ENCODE measurements at places on chromosomes 11 and 22.
A peak's percentile ranks its signal among the peaks of the same experiment; 100 is the strongest.

DNA sequence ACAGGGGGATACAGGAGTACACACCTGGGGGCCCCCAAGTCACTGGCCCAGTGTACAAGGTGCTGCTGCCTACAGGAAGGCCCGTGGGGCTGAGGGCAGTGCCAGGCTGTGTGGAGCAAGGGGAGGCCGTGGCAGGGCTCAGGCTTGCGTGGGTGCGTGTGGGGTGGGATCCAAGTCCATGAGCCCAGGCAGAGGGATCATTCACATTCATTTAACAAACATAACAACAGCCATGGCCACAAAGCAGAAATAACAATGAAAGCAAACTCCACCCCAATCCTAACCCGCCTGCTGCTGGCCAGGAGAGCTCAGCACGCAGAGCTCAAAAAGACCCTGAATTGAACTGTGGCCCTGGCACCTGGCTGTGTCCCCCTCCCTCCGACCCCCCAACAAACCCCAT is 17.0 kb upstream of the SCGB1A1 start:
- no peak for DNase-seq

DNA sequence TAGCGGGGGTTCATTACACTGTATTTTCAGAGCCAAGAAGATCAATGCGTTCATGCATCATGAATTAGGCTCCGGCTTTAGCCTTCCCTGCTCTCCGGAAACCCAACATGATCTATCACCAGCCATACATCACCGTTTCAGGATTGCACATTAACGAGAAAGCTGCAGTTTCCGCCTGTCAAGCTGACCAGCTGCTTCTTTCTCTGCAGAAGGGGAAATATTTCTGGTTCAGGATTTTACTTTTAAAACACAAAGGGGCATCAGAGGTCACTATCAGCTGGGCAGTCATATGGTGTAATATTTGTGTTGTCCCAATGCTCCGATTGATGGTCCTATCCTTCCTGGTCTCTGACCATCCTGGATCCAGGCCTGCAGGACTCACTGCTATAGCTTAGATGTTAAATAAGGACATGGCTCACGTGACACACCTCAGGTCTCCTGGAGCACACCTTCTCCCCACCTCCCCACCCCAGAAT is 21.4 kb upstream of the CADM1 start:
- no peak for DNase-seq

DNA sequence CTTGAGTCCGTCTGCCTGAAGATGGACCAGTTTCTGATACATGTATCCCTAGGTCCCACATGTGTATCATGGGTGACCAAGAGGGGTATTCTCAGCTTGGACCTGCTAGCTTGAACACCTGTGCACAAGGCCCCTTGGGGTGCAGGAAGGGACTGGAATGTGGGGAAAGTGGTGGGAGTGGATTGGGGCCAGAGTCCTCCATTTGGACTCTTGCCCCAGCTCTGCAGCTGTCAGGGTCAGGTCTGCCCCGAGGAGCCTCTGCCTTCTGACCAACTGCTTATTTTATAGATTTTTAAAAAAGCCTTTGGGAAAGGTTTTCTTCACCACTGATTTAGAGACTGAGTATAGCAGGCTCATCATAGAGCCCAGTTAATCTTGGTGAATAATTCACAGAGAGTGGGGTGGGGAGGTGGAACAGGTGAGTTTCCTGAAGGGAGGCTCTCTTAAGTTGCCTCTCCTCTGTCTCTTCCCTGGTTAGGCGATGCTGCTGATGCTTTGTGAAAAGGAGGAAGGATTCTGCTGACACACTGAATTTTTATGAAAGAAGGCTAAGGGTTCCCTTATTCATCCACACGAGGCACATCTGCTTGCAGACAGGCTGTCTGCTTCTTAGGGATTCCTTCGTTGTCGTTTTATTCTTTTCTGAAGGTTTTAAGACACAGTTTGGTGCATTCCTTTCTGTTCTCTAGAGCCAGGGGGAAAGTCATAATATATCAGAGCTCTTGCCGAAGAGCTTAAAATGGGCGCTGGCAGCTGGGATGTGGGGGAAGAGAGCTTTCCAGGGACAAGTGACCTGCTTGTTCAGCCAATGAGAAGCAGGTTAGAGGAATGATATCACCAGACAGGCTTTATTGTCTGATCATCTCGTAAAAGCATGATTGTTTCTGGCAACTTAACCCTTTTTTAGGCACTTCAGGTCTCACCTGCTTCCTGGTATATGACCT is 19.9 kb downstream of the TRIM44 start:
- no peak for DNase-seq

DNA sequence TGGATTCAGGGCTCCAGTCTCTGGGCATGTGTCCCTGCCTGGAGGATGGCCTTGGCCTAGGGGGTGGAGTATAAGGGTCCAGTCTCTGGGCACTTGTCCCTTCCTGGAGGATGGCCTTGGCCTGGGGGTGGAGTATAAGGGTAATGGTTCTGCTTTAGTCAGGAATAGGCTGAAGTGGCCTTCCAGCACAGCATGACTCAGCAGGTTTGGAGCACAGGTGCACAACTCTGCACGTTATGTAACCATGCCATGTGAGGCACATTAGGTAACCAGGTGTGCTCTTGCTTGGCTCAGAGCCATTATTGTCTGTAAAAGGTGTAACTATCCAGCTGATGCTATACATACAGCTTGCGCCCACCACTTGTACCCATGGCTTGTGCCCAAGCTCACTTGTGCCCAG is 48.4 kb upstream of the POLD3 start:
- DNase-seq = peak; percentile 32

DNA sequence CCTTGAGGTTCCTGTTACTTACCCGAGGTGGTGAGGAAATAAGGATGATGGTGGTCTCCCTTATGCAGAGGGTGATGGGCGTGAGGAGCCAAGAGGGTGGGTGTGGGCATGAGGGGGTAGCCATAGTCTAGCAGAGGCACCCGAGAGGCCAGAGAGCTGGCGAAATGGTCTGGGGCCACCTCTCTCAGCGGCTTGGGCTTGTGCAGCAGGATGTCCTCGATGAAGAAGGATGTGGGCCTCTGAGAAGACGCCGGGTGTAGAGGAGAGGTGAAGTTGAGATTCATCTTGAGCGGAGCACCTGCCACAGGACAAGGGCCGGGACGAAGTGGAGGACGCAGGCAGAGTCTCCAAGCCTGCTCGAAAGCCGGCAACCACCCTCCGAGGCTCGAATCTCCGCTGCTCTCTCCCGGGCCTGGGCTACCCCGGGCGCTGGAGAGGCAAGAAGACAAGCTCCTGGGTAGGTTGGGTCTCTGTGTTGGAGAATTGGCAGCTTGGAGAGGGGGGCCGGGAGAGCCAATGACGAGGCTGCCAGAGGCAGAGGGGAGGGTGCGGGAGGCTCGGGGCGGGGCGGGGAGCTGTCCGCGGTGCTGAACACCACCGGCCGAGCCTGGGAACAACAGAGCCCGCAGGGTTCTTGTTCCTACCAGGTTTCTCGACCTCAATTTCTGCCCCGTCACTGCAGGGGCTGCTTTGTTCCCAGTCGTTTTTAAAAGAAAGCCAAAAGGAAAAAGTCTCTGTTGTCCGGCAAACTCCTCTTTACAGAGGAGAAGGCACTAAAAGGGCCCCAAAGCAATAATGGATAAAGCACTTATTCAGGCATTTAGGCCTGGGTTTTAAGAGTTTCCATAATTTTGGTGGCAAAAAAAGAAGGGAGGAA is at the start of gene BSX:
Gene BSX (minus strand): TSS at position 447 of the 877 bp plus-strand sequence. CDS start 163 bp downstream, at position 284.
- DNase-seq = no peak

GRCh38 chr11:27354359-27354965 is 8.6 kb downstream of the CCDC34 start:
- no peak for DNase-seq

DNA sequence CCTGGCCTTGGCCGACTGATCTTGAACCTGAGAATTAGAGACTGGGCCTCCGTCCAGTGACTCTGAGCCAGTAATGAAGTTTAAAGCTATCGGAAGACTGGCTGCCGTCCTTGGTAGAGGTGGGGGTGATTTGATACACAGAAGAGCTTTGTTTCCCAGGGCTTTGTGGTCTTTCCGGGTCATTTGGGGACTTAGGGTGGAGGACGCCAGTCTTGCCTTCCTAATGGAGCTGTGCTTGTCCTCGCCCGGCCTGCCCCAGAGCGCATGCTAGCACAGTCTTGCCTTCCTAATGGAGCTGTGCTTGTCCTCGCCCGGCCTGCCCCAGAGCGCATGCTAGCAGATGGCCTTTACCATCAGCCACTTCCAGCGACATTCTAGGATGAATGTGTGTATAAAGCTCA is 65.8 kb downstream of the ST3GAL4 start:
- DNase-seq = no peak

DNA sequence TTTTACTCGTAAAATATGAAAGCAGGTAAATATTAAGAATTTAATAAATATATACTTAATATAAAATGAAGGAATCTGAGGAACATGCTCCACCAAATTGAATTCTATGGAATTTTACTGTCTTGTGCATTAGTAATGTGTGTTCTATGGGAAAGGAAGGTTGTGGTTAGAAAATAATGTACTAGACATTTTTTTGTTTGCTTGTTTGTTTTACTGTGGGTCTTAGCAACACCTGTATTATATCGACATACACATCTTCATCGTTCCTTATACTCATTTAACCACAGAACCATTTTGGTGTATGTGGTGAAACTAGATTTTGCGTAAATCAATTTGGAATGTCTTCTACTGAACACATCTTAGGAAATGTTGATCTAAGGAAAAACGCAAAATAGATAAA is 114.1 kb upstream of the MTMR2 start:
- DNase-seq = no peak

- DNase-seq = no peak
Observed at GRCh38 chr11:58222721-58223120, 6.0 kb downstream of the OR10Q1 start.

- no peak for DNase-seq
Observed at GRCh38 chr22:46604306-46604690, 15.9 kb upstream of the GRAMD4 start.

- DNase-seq = no peak
Observed at GRCh38 chr22:21807544-21808529, 59.6 kb downstream of the MAPK1 start.
